ENCODE measurements at places on chromosomes 2 and 18.

- DNase-seq: no peak
These were observed 16.2 kb downstream of the DOCK10 start for GRCh38 chr2:225025917-225026571.

DNA sequence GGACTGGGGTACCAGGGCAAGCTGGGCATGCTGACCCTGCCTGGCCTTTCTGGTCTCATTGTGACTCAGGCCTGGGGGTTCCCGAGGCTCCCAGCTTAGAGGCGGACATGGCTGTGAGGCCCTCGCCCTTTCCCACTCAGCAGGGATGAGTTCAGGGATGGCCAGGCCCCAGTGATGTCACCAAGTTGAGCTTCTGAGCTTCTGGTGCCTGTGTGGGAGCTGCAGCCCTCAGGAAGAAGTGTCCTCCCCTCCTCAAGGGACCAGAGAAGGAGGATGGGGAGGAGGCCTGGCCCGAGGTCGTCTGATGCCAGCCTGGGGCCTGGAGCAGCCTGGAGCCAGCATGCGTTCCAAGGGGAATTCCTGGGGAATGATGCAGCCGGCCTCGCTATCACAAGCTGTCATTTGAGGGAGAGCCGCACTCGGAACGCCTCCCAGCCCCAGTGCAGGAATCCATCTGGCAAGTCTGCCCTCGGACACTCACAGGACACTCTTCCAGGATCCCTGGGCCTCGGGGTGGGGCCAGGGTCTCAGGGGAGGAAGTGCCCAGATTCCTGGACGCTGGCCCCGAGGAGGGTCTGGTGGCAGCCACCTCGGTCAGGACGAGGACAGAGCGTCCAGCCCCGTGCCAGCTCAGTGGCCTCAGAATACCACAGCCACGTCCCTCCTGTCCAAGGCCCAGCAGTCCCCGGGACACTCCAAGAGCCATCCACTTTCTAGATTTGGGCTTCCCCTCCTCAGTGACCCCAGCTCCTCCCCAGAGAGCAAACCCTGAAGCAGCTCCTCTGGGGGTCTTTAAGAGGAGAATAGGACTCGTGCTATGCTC, 61.2 kb upstream of the GPC1 start:
- no peak for DNase-seq

DNA sequence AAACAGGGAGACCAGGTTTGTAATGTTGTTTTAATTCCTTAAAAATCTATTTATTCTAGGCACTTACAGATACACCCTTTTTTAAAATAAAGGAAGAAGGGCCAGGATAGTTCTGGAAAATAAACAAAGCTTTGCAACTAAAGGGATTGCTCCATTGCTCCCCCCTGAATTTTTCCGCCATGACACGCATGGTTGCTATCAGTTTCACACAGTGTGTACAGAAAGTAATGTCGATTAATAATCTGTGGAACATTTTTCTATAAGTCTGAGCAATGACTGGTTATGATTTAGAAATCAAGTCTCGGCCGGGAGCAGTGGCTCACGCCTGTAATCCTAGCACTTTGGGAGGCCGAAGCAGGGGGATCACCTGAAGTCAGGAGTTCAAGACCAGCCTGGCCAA, 90.8 kb downstream of the GAREM1 start:
- no peak for DNase-seq

- DNase-seq: no peak
These were observed 37.5 kb downstream of the STAT1 start for GRCh38 chr2:190976521-190976920.

DNA sequence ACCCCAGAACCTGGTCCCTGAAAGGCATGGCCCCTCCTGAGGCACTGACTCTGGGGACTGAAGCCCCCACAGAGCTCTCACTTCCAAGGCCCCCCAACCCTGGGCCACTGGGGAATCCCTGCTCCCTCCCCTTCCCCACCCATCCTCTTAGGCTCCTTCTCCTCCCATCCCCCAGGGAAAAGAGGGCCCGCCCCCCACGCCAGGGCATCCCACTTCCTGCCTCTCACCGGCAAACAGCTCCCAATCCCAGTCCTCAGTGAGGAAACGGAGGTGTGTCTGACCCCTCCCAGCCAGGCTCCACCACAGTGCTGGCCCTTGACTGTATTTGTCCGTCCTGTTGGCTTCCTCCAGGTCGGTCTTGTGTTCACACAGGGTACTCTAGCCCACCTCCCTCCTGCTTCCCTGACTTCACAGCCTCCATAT, 35.0 kb upstream of the PTMA start:
- no peak for DNase-seq

Measured in activated CD8-positive, alpha-beta memory T cell treated with anti-CD3 and anti-CD28 coated beads, Interleukin-2, amount 50 U/mL, for 48 hours (primary cell).